ENCODE measurements at places on chromosomes 5 and 9.

GRCh38 chr5:73967347-73967746, 341.4 kb downstream of the ARHGEF28 start:
- DNase-seq: no peak

DNA sequence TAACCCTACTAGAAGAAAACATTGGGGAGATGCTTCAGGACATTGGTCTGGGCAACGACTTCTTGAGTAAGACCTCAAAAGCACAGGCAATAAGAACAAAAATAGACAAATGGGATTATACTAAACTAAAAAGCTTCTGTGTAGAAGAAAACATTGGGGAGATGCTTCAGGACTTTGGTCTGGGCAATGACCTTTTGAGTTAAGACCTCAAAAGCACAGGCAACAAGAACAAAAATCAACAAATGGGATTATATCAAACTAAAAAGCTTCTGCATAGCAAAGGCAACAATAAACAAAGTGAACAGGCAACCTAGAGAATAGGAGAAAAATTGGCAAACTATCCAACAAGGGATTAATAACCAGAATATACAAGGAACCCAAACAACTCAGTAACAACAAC, 3.7 kb downstream of the MRPL50 start:
- DNase-seq: no peak

DNA sequence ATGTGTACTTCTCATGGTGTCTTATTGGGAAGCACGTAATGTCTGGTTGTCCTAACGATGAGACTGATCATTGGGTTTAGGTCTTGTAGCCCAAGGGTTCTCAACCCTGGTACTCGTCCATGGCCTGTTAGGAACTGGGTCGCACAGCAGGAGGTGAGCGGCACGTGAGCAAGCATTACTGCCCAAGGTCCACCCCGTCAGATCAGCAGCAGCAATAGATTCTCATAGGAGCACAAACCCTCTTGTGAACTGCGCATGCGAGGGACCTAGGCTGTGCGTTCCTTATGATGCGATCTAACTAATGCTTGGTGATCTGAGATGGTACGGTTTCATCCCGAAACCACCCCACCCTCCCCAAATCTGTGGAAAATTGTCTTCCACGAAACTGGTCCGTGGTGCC, 33.5 kb downstream of the CNOT6 start:
- DNase-seq: no peak

GRCh38 chr9:134474055-134474370, 147.8 kb downstream of the RXRA start:
- no peak for DNase-seq

- DNase-seq: no peak
These were observed 297.4 kb upstream of the TAS2R1 start for GRCh38 chr5:9927521-9927997.

DNA sequence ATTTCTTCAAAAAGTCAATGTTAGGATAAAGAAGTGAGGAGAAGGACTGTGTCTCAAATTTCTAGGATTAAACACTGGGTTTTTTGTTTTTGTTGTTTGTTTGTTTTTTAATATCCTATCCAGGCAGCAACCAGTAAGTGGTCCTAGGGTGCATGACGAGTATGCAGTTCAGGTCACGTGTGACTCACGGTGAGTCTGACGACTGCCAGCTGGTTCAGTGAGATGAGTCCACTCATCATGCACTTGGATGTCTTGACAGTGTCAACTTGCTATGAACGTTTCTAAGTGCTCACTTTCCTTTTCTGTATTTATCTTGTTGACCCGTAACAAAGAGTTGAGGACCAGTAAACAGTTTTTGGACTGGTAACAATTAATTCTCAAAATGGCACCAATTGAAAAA, 32.7 kb downstream of the ATG10 start:
- DNase-seq: no peak

DNA sequence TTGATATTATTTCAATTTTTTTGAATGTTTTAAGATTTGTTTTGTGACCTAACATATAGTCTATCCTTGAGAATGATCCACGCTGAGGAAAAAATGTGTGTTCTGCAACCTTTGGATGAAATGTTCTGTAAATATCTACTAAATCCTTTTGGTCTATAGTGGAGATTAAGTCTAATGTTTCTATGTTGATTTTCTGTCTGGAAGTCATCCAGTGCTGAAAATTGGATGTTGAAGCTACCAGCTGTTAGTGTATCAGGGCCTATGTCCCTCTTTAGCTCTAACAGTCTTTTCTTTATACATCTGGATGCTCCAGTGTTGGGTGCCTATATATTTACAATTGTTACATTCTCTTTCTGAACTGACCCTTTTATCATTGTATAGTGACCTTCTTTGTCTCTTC, 422.3 kb downstream of the TMEM232 start:
- no peak for DNase-seq

GRCh38 chr9:70228611-70229010, 30.2 kb upstream of the SMC5 start:
- DNase-seq: no peak

GRCh38 chr9:130898552-130898852, 1.9 kb upstream of the QRFP start:
- DNase-seq: no peak

GRCh38 chr5:52777186-52777585, 10.5 kb upstream of the ITGA1 start:
- no peak for DNase-seq
